ENCODE measurements at places on chromosomes 6 and 20.

GRCh38 chr6:167118006-167118405 is 4.9 kb upstream of the CCR6 start:
- no peak for DNase-seq

- peak; percentile 50 for DNase-seq
These were observed 26.9 kb downstream of the SPATA2 start for GRCh38 chr20:49888212-49889000.

DNA sequence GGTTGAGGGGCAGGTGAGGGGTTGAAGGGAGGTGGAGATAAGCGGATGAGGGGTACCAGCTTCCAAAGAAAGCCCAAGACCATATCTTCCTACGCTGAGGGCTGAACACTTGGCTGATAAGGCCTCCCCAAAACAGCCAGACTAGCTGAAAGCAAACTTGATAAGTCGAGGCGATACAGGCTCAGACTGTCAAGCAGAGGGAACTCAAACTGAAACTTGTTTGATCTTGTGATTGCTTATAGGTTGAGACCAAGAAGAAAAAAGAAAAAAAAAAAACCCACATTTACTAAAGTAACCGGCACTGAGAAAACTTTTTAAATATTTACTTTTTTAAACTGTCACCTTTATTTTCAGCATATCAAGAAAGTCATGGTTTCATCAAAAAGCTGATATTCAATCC is 73.6 kb downstream of the TRERF1 start:
- DNase-seq, result peak; percentile 18

DNA sequence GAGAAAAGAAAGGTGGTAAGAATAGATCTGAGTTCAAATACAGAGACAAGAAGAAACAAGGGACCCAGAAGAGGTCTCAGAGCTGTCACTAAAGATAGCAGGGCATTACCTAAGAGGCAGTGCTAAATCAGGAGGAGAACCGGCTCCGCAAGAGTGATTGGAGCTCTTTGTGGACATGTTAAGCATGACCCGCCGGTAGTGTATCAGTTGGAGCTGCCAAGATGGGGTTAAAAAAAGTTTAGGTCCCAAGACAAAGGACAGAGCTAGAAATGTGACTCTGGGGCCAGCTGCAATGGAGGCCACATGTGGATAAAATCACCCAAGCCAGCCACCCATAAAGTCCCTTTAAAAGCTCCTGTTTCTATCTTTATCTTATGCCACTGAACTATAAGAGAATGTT is 93.4 kb downstream of the MBOAT1 start:
- DNase-seq, result no peak

GRCh38 chr20:10074513-10074912 is 39.7 kb downstream of the ANKEF1 start:
- no peak for DNase-seq

- no peak for DNase-seq
These were observed 393.6 kb downstream of the BTBD3 start for GRCh38 chr20:12311094-12311865.

GRCh38 chr6:3841711-3842565 is 7.2 kb upstream of the FAM50B start:
- DNase-seq, result no peak

DNA sequence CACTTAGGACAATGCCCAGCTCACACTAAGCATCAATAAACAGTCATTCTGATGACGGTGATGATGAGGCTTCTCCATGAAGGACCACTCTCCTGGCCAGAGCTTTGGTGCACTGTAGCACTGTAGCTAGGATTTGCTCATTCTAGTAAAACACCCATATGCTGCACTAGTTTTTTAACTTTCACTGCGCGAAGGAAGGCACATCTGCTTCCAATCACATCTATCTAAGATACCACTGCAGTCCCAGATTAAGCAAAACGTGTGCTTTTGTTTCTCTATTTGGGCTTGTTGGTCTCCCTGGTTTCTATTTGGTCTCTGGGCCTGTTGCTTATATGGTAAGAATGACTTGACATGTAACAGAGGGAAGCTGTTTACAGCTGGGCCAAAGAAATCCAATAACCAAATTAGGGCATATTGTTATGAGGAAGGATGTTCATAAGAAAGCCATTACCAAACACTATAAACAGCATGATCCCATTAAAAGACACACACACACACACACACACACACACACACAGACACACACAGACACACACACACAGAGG is 62.4 kb downstream of the FAM229B start:
- DNase-seq, result no peak

DNA sequence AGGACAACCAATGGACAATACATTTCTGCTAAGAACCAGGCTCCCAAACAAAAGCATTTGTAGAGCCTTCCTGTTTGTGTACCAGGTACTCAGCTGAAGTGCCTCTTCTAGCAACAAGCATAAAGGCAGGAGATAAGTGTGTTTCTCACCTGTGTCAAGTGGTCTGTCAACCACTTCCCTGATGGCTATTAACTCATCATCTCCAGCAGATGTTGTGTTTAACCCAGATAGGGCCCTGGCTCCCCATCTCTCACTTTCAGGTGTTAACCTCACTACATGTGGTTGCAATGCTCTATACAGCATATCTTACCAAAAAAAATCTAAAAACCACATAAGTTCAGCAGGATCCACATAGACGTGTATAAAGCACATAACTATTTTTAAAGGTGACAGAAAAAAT is 9.6 kb upstream of the IL17A start:
- DNase-seq, result no peak

DNA sequence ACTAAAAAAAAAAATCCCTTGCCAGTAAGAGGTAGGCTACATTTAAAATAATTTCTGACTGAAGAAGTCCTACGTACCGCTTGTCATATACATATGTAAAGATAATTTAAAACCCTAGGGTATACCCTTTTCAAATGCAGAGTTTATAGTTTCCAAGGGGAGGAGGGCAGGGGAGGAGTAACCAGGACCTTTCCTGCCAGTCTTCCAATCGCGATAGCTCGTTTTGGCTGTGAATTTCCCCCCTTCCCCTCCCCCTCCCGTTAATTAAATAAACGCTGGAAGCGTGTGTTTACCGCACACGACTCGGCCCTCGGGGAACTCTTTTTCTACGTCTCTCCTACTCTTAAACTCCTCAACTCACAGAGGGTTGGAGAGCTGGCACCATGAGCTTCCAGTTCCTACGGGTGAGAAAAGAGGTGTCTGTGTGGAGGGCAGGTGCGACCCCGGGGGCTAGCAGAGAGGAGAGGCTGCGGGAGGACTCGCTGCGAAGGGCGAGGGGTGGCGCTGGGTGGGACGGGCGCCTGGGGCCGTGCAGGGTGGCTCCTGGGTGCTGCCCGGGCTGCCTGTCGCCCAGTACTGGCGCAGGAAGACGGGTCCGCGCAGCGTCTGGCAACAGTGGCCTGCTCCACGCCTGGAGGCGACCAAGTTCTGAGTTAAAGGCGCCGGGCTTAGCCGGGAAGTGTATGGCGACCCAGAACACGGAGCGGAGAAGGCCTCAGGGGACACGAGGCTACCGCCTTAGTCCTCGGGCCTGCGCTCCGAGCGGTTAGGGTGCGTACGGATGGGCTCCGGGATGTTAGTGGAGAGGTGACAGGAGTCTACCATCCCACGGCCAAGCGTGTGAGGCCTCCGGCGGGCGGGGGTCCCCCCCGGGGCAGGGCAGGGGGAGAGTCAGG is 4.1 kb upstream of the TFAP2C start:
- no peak for DNase-seq

- no peak for DNase-seq
These were observed 28.9 kb downstream of the STMND1 start for GRCh38 chr6:17130786-17131185.

- no peak for DNase-seq
These were observed 80.2 kb upstream of the RNF217 start for GRCh38 chr6:124881898-124882578.

- DNase-seq, result peak; percentile 25
These were observed 21.8 kb upstream of the NAA20 start for GRCh38 chr20:19995220-19995863.

GRCh38 chr20:20498076-20498861 is 130.4 kb downstream of the INSM1 start:
- DNase-seq, result no peak

GRCh38 chr20:25000268-25000801 is 7.8 kb upstream of the APMAP start:
- no peak for DNase-seq

GRCh38 chr6:9984607-9985006 is 430.3 kb downstream of the TFAP2A start:
- no peak for DNase-seq

DNA sequence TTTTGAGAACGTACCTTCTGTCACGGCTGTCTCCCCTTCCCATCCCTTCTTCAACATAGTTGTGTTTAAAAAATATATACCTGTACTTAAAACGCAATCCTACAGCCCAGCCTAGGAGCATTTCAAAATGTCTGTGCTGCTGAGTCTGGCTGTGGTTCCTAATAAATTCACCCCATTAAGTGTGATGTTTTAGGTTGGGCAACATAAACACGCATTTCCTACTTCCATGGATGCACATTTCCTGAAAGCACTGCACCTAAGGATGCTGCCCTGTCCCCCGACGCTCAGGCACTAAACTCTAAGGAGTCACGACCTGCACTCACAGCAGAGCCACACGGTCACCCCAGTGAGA is 1.2 kb downstream of the REV3L start:
- no peak for DNase-seq

DNA sequence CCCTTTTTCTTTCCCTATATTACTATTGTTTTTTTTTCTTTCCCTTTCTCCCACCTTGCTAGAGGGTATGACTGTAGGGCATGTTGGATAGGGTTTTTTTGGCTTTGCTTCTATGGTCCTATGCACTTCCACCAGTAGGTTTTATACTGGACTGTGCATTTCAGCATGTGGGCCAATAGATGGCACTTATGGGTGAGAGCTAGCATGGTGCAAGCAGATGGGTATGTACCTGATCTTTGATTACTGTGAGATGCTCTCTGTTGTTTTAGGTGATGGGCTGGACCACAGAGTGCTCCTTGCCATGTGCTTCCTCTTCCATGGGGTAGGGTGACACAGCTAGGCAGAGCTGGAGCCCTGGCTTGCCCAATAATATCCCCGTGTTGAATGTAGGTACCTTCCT is 128.5 kb upstream of the CHD6 start:
- no peak for DNase-seq
